ENCODE measurements at places on chromosomes 5 and 9.

DNA sequence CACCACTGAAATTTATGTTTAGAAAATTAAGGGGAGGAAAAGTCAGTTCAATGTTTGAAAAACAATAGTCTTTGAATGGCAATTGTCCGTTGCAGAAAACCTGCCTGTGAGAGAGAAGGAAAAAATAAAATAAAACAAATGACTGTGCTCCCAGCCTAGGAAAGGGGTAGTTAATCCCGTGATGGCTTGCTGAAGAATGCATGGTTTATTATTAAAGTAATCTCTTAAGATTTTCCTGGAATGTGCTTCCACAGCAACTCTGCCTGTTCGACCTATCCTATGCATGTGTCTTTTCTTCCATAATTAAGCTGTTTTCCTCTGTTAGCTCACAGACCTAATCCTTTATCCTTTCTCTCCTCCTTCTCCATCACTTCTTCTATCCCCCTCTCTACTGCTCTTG lies 2.4 kb upstream of the DAB2 start:
- DNase-seq, result no peak

DNA sequence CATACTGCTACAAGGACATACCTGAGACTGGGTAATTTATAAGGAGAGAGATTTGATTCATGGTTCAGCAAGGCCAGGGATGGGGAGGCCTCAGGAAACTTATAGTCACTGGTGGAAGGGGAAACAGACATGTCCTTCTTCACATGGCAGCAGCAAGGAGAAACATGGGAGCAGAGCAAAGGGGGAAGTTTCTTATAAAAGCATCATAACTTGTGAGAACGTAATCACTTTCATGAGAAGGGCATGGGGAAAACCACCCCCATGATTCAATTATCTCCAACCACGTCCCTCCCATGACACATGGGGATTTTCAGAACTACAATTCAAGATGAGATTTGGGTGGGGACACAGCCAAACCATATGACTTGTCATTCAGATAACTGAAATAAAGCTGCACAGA lies 100.9 kb downstream of the ST8SIA4 start:
- DNase-seq, result no peak

- DNase-seq, result no peak
These were observed 68.2 kb upstream of the RAD23B start for GRCh38 chr9:107214915-107215314.

DNA sequence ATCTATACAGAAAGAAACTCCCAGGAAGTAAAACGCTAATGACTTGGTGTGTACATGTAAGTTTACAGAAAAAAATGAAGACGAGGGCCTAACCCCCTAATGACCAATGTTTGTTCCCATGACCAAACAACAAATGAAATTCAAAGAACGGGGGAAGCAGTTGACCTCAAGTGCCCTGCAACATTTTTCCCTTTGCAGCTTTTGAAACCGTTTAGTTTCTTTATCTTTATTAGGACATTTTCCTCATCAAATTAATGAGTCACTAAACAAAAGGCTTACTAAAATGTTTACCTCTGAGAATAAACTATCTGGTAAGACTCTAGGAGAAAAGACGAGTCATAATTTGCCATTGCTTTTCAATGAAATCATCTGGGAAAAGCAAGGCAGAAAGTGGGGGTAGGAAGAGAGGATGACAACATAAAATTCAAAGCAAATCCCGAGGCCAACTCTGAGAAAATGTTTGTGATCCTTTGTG lies 57.4 kb downstream of the LHFPL2 start:
- no peak for DNase-seq

DNA sequence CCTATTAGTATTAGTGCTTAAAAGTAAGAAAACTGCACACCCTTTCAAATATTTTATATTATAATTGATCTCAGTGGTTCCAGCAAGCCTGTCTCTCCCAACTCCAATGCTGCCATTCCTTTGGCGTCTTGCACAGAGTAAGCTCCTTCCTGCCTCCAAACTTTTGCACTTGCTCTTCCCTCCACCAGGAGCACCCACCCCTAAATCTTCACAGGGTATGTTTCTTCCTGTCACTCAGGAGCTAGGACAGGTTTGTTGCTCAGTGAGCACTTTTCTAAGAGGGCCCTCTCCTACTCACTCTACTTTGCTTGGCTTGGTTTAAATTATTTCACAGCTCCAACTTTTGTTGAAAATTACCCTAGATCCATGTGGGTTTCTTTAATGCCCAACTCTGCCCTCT lies 189.1 kb upstream of the ADRA1B start:
- no peak for DNase-seq

- no peak for DNase-seq
These were observed 300.0 kb downstream of the YTHDC2 start for GRCh38 chr5:113813466-113813865.

- DNase-seq, result no peak
These were observed 3.6 kb upstream of the FAM120AOS start for GRCh38 chr9:93457006-93457405.

DNA sequence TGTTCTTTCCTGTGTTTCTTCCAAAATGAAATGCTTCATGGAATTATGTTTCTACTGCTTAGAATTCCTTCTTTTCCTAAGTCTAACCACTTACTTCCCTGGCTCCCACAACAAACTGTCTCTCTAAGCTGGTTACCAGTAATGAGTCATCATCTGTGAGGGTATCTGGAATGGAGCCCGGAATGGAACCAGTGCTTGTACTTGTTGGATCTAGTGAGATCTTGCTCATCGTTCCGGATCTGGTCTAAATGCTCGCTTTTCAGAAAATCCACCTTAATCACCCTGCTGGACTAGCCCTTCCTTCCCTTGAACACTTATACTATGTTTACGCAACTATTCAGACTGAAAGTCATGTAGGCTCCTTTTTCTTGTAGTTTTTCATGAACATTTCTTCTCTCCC lies 184.8 kb downstream of the PBX3 start:
- no peak for DNase-seq

DNA sequence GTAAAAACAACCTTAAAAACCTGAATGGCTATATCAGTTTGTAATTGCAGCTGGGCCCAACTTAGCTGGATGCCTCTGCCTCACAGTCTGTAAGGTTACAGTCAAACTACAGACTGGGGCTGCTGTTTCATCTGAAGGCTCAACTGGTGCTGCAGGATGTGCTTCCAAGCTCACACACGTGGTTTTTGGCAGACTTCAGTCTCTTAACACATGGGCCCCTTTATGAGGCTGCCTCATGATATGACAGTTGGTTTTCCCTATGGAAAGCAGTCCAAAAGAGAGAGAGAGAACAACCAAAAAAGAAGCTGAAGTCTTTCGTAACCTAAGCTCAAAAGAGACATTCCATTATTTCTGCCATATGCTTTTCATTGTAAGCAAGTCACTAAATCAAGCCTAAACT lies 27.4 kb downstream of the CTSL start:
- DNase-seq, result no peak

GRCh38 chr5:136053336-136054141 lies 24.8 kb downstream of the TGFBI start:
- peak; percentile 17 for DNase-seq

GRCh38 chr5:73131711-73132425 lies 11.5 kb downstream of the TMEM171 start:
- DNase-seq, result no peak

DNA sequence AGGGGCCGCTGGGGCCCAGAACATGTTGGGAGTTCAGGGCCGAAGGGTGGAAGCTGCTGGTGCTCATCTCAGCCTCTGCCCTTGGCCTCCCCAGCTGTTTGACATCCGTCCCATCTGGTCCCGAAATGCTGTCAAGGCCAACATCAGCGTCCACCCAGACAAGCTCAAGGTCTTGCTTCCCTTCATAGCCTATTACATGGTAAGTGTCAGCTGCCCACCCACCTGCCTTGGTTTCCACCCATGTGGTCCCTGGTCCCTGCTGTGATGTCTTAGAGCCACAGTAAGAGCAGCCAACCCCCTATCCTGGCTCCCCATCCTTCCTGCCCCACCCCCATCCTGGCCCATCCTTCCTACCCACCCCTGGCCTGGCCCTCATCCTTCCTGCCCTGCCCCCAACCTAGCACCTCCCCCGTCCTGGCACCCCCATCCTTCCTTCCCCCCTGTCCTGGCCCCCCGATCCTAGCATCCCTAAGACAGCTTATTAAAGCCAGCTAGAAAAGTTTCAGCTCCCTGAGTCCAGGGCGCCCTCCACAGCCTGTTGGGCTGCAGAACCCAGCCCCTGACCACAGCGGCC lies 9.7 kb upstream of the CEL start:
- no peak for DNase-seq

DNA sequence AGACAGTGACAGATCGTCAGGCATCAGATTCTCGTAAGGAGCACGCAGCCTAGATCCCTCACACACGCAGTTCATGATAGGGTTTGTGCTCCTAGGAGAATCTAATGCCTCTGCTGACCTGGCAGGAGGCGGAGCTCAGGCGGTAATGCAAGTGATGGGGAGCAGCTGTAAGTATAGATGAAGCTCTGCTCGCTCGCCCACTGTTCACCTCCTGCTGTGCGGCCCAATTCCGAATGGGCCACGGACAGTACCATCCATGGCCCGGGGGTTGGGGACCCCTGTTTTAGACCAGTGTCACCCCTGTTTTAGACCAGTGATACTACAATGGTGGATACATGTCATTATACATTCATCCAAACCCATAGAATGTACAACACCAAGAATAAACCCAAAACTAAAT lies 4.0 kb upstream of the ARSB start:
- DNase-seq, result no peak

Data from K562 (cell line).